ENCODE measurements at places on chromosomes 2 and 18. TPM values are rescaled to one million over a fixed set of nuclear protein-coding genes. Genes with fewer than 3 reads are reported as not detected.

Gene QPCT
- 1.2 TPM for polyA plus RNA-seq

Gene C2orf80
- not detected for polyA plus RNA-seq

Gene ZNF532
- 9.9 TPM for polyA plus RNA-seq

Gene DGKD
- polyA plus RNA-seq: 3.3 TPM

Gene DLGAP1
- 0.47 TPM for polyA plus RNA-seq

Gene ELP2
- polyA plus RNA-seq: 40.3 TPM

Gene BMP10
- polyA plus RNA-seq: not detected

Gene GPR39
- 0.65 TPM for polyA plus RNA-seq

Gene MARCHF4
- polyA plus RNA-seq: not detected

Gene NXPH2
- polyA plus RNA-seq: not detected

Measured in esophagus (tissue), 2 donors.